ENCODE measurements at places on chromosomes 7 and 10.

- no peak for DNase-seq
These were observed 994.1 kb downstream of the KCNMA1 start for GRCh38 chr10:76643511-76643911.

DNA sequence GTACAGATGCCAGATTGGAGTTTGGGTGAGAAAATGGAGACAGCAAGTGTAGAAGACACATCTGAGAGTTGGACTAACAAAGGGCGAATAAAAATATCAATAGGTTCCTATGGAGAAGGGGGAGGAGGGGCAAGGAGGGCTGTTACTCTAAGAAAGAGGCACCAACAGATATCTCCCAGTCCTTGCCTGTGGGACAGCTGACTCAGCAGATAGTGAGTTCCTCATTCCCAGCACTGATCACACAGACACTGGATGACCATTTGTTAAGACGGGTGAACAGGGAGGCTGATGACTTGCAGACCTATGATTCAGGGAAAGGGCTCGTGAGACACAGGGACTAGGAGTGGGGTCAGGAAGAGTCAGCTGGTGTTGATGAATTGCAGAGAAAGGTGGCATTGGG is 5.7 kb upstream of the PRR15 start:
- DNase-seq: no peak

- no peak for DNase-seq
These were observed 41.0 kb upstream of the RAPGEF5 start for GRCh38 chr7:22397981-22398380.

DNA sequence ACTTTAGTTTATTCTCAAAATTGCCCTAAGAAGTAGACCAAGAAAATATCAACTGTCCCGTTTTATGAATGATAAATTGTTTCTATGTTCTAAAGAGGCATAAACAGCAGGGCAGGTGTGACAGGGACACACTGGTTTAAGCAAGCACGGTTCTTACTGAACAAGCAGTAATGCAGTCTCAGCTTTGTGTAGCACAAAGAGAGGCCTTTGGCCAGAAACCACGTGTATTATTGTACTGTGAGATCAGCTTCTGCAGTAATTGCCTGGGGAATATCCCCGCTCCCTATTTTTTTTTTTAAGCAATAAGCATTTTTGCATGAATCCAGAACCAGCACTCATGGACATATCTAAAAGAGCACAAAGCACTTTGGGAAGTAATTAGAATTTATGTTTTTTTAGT is 255.4 kb downstream of the WDR11 start:
- DNase-seq: no peak

- no peak for DNase-seq
These were observed 7.1 kb downstream of the CLCN1 start for GRCh38 chr7:143322760-143323633.

DNA sequence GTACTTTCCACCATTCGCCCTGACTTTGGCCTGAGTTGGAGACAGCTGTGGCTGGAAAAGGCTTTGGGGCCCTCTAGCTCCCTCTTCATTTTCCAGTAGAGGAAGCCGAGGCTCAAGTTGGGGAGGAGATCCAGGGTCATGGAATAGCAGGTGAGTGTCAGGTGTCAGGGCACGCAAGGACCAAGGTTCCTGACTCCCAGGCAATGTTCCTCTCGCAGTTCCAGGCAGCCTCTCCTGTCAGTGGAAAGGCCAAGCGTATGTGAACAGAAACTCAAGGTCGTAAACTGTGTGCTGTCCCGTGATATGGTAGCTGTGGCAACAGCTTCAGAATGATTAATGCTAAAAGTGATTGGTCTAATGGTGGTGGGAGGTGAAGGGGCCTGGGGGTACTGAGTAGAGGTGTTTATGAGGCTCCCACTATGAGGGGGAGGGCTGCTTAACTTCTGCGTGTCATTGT is 13.2 kb downstream of the ADAMTS14 start:
- DNase-seq: no peak

GRCh38 chr10:124568848-124569622 is 107.4 kb downstream of the LHPP start:
- peak; percentile 16 for DNase-seq

GRCh38 chr10:132626761-132627665 is 89.4 kb downstream of the INPP5A start:
- DNase-seq: no peak

- no peak for DNase-seq
These were observed 500.4 kb downstream of the NEBL start for GRCh38 chr10:20396701-20397100.

DNA sequence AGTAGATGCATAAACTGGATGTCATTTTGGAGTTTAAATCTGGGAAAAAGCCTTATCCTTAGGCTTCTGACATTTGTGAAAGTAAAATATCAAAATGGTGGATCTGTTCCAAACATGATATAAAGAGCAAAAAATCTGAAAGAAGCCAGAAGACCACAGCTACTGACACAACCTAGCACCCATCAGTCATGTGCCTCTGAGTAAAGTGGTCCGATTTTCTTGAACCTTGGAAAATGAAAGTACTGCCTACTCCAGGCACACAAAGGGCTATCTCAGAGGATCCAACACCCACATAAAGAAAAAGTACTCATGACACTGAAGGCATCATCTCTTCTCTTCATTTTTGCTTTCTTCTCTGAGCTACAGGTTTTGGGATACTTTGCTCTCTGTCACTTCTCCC is 150.7 kb downstream of the KMT2E start:
- DNase-seq: no peak

DNA sequence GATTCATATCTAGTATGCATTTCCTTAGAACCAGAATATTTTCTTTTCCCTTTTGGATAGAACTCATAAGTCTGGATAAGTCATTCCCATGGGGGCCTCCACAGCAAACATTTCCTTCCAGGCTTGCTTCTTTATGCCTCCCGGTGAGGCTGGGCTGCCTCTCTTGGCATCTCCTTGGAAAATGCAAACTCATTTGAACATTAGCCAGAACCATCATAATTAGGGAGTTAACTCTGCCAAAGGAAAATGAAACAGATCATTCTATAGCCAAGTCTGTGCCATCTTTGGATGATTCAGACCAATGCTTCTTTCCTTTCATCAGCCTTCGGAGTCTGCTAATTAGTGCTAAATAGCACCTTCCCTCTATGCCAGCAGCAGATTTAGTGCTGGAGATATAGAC is 81.1 kb downstream of the PLPP4 start:
- no peak for DNase-seq

DNA sequence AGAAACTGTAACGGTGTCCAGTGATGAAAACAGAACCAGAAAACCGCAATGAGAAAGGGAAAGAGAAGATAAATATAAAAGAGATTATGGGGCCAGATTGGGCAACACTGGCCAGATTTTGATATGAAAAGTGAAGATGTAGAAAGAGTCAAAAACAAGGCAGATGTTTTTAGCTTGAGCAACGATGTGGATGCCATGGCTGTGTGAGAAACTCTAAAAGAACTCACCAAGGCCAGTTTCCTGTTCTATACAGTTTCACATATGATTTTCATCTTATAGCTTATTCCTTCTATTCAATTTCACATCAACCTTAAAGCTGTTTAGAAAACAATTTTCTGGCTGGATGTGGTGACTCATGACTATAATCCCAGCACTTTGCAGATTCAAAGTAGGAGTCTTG is 36.3 kb downstream of the CSTF2T start:
- DNase-seq: no peak

DNA sequence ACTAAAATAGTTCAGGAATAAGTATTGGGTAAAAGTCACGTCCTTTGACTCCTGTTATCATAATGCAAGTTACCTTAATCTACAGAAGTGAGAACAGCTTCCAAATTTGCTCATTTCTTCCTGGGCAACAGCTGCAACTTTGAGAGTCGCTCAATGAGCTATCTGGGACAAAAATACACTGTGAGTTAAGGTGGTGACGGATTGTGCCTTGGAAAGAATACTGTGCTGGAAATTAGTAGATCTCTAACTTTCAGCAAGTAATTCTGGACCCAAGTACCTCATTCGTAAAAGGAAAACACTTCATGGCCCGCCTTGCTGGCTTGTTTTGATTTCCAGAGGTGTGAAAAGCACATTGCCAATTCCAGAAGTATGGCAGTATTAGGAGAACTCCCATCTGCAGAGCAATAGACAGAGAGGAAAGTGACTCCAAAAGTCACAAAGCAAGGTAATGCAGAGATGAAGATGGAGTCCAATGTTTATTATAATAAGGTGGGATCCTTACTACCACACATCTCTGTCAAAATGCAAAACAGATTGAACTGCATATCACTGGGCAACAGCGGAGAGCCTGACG is 626.0 kb downstream of the SORCS3 start:
- DNase-seq: no peak

Measured in dorsolateral prefrontal cortex (tissue), 122 donors.